Occipital lobe (tissue), 3 donors: ENCODE measurements at places on chromosomes 12 and 14. TPM values are rescaled to one million over a fixed set of nuclear protein-coding genes. Genes with fewer than 3 reads are reported as not detected.

Gene FAM222A
- 2.5 TPM for total RNA-seq

Gene CLEC1B
- not detected for total RNA-seq

Gene IFI27L2
- total RNA-seq = 8.9 TPM

Gene HHIPL1
- total RNA-seq = 6.4 TPM

Gene RNF212B
- not detected for total RNA-seq

Gene C12orf43
- 13.6 TPM for total RNA-seq

Gene HOXC9
- not detected for total RNA-seq

Gene RNF10
- total RNA-seq = 77.7 TPM

Gene CD163L1
- total RNA-seq = 1.7 TPM

Gene CLEC9A
- not detected for total RNA-seq

Gene MYG1
- 39.5 TPM for total RNA-seq

Gene PRR4
- total RNA-seq = 4.8 TPM

Gene RNASE7
- total RNA-seq = not detected

Gene CLEC12A
- total RNA-seq = not detected

Gene MMP19
- not detected for total RNA-seq

Gene TAS2R9
- 1.2 TPM for total RNA-seq

Gene MSRB3
- 3.9 TPM for total RNA-seq

Gene M6PR
- 81.9 TPM for total RNA-seq

Gene FITM1
- not detected for total RNA-seq

Gene SLC25A3
- total RNA-seq = 200 TPM

Gene LBHD2
- not detected for total RNA-seq

Gene TAS2R19
- total RNA-seq = 28.7 TPM

Gene KRT77
- not detected for total RNA-seq

Gene SMAGP
- total RNA-seq = 3.1 TPM

Gene BATF
- 0.47 TPM for total RNA-seq

Gene GALNT4
- 3.3 TPM for total RNA-seq

Gene PAX9
- total RNA-seq = under 0.01 TPM

Gene REC8
- total RNA-seq = 20.4 TPM

Gene PLEKHD1
- total RNA-seq = 0.16 TPM

Gene BDKRB2
- 0.16 TPM for total RNA-seq

Gene CHFR
- 29.6 TPM for total RNA-seq

Gene POTEG
- total RNA-seq = not detected

Gene RIMBP2
- total RNA-seq = 39.5 TPM

Gene TAS2R8
- total RNA-seq = 0.31 TPM

Gene RPGRIP1
- total RNA-seq = 0.16 TPM

Gene OR6C2
- not detected for total RNA-seq

Gene ZFC3H1
- 42.7 TPM for total RNA-seq

Gene RPL10L
- not detected for total RNA-seq

Gene ACOT6
- total RNA-seq = not detected

Gene RERG
- 2.2 TPM for total RNA-seq

Gene SCN8A
- total RNA-seq = 51.2 TPM

Gene TCHP
- total RNA-seq = 6.2 TPM

Gene SDR9C7
- 0.31 TPM for total RNA-seq

Gene NGB
- total RNA-seq = 4.1 TPM

Gene CYP27B1
- not detected for total RNA-seq

Gene DUSP16
- 10.0 TPM for total RNA-seq

Gene EIF2S3B
- total RNA-seq = 1.9 TPM

Gene EML5
- total RNA-seq = 30.3 TPM

Gene KLRK1
- total RNA-seq = not detected

Gene POTEM
- not detected for total RNA-seq

Gene WIF1
- 4.1 TPM for total RNA-seq

Gene APOF
- total RNA-seq = not detected

Gene PMCH
- total RNA-seq = not detected
